ENCODE measurements at places on chromosomes 7 and 10.

- peak; percentile 67 for DNase-seq
Observed at GRCh38 chr10:113491967-113492565, 60.8 kb upstream of the HABP2 start.

DNA sequence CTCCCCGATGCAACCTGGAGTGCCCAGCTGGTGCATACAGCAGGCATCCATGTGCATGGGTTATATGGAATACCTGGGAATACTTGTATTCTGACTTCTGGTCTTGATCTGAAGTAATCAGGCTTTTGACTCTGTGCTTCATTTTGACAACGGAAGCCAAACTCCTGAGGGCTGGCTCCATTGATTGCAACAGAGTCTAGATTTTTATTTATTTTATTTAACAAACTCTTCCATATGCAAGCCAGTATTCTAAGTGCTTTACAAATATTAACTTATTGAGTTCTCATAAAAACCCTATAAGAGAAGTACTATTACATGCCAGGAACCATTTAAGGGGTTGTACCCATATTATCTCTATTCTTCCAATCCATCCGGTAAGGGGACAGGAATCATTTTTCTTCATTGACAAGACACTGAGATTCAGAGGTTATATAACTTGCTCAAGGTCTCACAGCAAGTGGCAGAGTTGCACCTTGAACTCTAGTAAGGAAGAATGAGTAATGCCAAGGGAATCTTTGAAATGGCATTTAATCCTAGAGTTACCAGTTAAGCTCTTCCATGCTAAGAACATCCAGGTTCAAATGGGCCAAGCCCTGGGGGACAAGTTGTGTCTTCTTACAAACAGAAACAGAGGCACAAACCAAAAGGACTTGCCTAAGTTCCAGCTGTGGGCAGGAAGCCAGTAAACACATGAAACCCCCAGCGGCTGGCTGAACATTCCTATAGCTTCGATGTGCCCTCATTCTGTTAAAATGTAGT lies 241.0 kb downstream of the WDR11 start:
- no peak for DNase-seq

DNA sequence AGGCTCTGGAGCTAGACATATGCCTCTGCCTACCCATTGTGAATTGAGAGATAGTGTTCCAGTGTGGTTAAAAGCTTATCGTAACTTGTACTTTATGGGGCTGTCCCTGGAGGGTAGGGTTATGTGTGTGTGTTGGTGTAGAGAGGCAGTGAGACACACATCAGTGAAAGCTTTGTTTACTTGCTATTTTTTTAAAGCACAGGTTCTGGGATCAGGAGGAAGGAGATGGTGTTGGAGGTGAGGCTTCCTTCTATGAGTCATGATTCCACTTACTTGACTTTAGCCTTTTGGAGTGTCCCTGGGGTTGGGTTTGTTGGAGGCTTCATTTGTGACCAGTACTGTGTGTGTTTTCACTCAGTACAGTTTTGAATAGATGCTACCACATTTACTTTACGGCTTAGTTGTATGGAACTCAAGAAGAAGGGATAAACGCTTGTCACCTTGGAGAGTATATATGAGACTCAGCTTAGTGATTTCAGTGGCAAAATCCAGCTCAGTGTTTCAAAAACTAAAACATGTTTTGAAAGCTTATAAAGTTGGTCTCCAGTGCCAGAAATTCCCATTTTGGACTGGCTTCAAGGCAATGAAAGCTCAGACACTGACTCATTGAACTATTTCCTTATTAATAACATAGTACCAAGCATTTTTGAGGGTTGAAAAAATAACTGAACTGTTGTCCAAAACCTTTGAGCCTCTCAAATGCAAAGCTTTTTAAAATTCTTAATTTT lies 106.2 kb downstream of the PLXDC2 start:
- DNase-seq, result peak; percentile 90

- peak; percentile 28 for DNase-seq
Observed at GRCh38 chr7:127652333-127653248, 597 bp downstream of the SND1 start.

- no peak for DNase-seq
Observed at GRCh38 chr7:140983802-140984201, 30.9 kb downstream of the MRPS33 start.

DNA sequence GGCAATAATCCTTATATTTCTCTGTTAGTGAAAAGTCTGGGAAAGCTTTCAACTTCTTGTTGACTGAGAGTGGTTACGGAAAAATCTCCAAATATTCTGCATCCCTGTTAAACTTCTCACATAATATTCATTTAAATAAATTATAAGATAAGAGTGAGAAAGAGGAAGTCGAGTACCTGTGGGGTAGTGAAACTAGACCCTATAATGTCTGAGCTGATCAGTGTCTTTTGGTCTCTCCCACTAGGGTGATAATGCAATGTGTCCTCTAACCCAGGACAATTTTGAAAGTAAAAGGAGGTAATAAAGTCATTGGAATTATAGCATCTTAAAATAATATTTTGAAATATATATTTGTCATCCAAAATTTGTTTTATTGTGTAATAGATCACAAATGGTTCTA lies 2.1 kb upstream of the AGR3 start:
- no peak for DNase-seq

GRCh38 chr7:105990141-105990540 lies 27.1 kb downstream of the CDHR3 start:
- no peak for DNase-seq
